Activated gamma-delta T cell treated with Interleukin-2 at 50 U/mL for 16 hours (primary cell): ENCODE measurements at places on chromosomes 1 and 21.

DNA sequence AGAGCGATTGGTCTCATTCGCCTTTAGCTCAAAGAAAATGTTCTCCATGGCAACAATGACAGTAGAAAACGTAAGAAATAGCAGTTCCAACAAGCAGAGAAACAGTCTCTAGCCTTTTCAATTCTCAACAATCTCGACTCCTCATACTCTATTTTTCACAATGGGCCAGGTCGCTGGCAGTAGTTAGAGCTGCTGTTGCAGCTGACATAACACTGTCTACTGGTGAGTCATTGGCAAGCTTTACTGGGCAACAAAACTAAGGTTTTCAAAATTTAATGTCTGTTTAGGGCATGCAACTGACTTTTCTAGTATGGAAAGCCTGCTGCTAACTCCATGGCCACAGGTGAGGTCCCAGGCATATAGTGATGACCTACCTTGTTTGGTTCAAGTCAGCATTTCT is 221.1 kb upstream of the KAZN start:
- no peak for DNase-seq

DNA sequence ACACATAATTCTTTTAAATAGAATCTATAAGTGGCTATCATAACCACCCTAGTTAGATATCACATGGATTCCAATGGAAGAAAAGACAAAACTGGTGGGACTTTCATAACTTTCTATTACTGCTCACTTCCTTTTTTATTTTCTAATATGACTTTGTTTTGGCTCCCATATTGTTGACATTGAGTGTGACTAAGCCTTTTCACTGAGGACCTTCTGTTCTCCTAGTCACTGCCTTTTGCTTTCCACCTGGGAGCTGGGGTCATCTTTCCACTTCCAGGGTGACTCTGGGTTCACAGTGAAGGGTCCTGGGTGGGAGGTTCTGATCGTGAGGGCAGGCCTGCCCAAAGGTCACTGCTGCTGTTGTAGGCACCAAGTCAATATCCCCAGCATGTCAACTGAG is 275.8 kb downstream of the TGFB2 start:
- no peak for DNase-seq

DNA sequence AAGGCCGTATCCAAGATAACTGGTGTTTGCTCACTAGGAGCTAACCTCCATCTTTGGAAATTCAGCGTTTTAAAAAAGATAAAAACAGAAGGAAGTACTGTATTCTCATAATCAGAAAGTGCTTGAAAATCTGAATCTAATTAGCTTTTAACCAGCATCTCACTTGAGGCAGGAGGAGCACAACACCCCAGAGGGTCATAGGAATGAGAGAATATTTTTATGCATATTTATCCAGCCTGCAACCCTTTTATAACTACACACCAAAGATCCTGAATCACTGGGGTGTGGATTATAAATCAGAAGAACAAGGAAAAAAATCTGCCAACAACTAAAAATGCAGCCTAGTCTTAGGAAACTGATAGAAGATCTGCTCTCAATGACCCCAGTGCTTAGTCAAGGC is 68.0 kb upstream of the PTCH2 start:
- no peak for DNase-seq

GRCh38 chr1:66438062-66438461 is 95.9 kb upstream of the SGIP1 start:
- no peak for DNase-seq

GRCh38 chr1:230424391-230425251 is 1.5 kb downstream of the PGBD5 start:
- DNase-seq, result no peak

DNA sequence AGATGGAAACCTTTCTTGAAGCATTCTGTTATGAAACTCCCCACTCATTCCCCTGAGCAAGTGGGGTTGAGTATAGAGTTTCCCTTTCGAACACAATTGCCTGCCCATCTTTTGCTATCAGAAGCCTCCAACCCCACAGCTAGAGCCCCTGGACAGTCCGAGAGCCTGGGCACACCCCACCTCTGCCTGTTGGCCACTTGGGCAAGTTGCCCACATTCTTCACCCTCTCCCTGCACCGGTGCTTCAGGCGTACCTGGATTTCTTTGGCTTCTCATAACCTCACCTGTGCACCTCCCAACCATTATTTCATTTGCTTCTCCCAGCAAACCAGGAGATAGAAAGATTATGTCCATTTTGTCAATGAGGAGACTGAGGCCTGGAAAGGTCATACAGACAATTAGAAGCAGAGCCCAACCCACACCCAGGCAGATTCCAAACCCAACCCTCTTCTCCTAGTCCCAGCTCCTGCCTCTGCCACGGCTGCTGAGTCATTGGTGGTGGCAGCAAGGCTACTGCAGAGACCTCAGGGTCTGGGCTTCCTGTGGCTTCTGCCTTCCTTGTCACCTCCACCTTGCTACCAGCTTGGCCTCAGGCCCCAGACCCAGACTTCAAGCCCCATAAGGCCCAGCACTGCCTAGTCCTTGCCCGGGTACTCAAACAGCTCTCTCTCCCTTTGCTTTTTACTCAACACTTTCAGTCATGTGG is 118.7 kb upstream of the ZBTB40 start:
- DNase-seq, result no peak

DNA sequence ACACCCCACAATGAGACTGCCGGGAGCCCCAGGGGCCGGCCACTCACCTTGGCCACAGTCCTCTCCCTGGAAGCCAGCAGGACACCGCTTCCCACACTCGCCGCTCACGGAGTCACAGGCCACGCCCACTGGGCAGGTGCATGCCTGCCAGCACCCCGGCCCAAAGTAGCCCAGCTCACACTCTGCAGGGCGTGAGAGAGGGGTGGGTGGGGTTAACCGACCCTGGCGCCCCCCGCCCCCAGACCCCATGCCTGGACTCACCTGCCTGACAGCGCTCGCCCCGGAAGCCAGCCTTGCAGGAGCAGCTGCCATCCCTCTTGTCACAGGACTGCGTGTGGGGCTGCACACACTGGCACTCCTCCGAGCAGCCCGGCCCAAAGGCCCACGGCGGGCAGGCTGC is 50.7 kb downstream of the ARHGEF16 start:
- DNase-seq, result no peak

GRCh38 chr1:27566462-27567145 is 37.3 kb downstream of the AHDC1 start:
- DNase-seq, result no peak

GRCh38 chr1:225678545-225678944 is 25.6 kb upstream of the ENAH start:
- DNase-seq, result no peak
